Activated CD4-positive, alpha-beta T cell treated with anti-CD3 and anti-CD28 coated beads, Interleukin-2, amount 10 ng/mL, durations not matched to agents 7 days and 5 days (primary cell): ENCODE measurements at places on chromosomes 3 and 15. TPM values are rescaled to one million over a fixed set of nuclear protein-coding genes. Genes with fewer than 3 reads are reported as not detected.
A peak's percentile ranks its signal among the peaks of the same experiment; 100 is the strongest.

Gene AHSG
- total RNA-seq: not detected

Gene TMEM108
- total RNA-seq: not detected

Gene NTRK3
- total RNA-seq: not detected

Gene PPP1R14D
- total RNA-seq: not detected

Gene MAN2C1
- total RNA-seq: 205 TPM

Gene EEFSEC
- 16.6 TPM for total RNA-seq

Gene MME
- total RNA-seq: not detected

Gene LRRC31
- not detected for total RNA-seq

Gene ACAN
- total RNA-seq: not detected

Gene GABRR3
- not detected for total RNA-seq

DNA sequence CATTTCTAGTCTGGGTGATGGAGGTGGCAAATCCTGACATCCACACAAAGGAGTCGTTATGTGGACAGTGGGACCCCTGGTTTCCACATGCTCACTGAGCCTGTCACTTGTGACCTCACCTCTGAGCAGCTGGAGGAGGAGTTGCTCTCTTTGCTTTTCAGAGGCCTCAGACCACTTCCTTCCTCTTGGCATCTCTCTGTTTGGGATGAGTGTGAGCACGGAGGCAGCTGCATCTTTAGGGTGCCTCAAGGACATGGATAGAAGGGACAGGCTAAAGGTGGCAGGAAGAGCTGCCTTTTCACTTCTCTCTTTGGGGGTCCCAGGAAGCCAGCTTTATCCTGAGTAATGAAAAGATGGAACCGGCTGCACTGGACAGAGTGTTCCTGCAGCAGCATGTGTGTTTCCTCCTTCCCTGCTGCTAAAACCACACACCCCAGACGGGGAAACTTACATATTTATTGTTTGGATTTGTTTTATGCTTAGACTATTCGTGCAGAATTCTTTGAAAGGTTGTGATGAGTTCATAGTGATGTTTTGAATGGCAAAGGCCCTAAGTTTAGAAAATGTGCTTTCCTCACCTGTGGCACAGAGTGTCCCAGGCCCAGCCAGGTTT lies 31.8 kb downstream of the GPR171 start:
- peak; percentile 72 for DNase-seq

- DNase-seq: no peak
Observed at GRCh38 chr3:156527060-156527459, 27.9 kb downstream of the SSR3 start.

GRCh38 chr3:155231792-155232191 lies 61.7 kb downstream of the STRIT1 start:
- no peak for DNase-seq

GRCh38 chr15:39583596-39584265 lies 2.9 kb downstream of the THBS1 start:
- peak; percentile 35 for DNase-seq

DNA sequence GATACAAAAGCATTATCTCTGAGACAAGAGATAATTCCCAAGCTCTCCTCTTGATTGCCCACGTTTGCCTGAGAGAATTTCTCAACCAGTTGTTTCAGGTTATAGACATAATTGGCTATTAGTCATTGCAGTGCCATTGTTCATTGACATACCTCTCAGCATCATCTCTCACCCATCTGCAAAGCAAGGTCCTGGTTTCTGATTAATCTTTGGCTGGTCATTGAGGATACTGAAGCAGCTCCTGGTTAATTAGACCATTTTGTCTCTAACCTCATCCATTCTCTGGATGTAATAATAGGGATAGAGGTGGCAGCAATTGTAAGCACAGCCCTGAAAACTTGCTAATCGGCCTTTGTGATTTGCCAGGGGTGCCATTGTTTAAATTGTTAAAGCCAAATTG lies 104.2 kb downstream of the CNTN6 start:
- DNase-seq: no peak

DNA sequence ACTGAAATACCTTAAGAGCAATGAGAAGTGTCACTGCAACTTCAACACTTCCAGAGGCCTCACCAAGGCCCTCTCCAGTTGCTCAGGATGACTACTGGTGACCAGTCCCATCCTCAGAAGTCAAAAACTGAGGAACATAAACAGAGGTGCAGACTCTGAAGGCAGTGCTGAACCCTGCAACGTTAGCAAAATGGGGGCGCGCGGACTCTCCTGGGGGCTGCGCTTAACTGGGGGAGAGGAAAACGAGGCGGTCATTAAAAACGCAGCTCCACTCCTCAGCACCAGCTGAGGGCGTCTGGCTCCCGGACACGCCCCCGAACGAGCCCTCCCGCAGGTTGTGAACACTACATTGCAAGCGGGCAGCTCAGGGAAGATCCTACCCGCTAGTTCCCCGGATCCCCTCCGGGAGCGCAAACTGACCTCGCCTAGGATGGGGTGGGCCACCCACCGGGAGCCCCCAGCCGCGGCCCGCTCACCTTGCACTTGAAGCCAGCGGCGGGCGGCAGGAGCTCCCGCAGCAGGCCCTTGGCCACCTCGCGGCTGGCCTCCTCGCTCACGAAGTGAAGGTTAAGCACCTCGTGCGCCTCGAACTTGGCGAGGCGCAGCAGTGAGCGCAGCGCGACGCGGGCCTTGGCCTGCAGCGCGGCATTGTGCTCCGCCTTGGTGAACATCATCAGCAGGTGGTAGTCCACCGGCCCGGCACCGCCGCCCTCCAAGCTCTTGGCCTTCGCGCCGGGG lies 711 bp downstream of the XXYLT1 start:
- peak; percentile 51 for DNase-seq

DNA sequence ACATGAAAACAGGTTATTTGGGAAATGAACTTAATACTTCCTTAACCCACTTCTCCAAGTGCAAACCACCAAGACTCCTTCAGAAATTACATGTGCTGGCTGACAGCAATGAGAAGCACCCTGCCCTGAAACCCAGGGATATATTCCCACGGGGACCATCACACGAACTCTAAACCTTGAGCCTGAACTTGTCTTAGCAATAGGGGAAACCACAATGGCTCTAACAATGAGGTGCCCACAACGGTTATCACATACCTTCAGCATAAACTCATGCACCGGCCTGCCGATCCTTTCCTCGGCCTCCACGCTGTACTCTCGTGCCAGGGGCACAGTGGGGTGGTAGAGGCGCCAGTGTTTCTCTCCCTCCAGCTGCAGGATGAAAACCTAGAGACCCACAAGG lies 13.4 kb downstream of the RIOX2 start:
- no peak for DNase-seq

- DNase-seq: no peak
Observed at GRCh38 chr3:104437131-104437750, 929.5 kb upstream of the ALCAM start.

GRCh38 chr15:77637851-77638692 lies 5.4 kb upstream of the LINGO1 start:
- DNase-seq: no peak

DNA sequence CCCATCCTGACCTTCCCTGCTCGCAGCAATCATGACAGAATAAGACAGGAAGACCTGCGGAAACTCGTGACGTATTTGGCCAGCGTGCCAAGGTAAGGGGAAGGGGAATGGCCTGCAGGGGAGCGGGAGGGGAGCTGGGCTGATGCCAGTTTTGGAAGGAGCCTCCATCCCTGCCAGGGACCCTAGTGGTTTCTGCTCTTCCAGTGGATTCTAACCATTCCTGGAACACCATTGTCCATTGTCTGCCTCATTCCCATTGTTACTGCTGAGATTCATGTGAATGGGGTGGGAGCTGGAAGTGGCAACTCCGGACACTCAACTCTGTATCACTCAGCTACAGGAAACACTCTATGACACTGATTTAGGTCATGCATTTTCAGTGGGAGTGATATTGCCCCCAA lies 242.9 kb upstream of the ROPN1 start:
- no peak for DNase-seq

GRCh38 chr15:80755885-80756284 lies 23.3 kb upstream of the CEMIP start:
- no peak for DNase-seq

DNA sequence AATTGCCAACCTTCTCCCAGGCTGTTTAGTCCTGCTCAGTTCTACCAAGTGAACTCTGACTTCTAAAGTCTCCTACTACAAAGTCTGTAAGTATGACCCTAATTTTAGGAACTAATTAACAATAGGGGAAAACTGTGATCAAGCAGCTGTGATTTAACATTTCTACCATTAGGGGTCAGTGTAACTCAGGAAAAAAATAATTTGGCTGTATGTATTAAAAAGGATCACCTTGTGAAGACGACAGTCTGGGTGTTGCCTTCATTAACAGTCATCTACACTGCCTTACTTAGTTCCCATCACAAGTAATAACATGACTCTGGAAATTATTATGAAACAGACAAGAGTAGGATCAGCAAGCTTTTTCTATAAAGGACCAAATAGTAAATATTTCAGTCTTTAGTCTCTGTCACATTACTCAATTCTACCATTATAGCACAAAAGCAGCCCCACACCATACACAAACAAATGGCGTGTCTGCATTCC lies 4.2 kb upstream of the NPHP3 start:
- peak; percentile 8 for DNase-seq

GRCh38 chr3:127419182-127419581 lies 131.3 kb upstream of the PRR20G start:
- DNase-seq: no peak

- no peak for DNase-seq
Observed at GRCh38 chr3:159186581-159186980, 384.7 kb downstream of the MFSD1 start.

DNA sequence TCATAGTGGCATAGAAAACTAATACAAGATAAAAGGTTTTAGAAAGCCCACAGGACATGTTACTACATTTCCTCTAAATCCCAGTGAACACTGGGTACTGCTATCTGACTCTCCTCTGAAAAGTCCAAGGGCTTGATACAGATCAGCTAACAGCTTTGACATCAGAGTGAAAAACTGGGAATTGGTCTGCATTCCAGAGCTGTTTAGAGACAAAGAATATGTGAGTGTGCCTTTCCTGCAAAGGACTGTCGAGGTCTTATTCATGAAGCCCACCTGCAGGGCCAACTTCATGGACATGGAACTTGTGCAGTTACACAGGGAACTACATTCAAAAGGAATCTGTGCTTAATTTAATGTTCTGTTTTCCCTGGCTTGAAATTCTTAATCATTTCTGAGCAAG lies 5.2 kb upstream of the TMCO5A start:
- no peak for DNase-seq

DNA sequence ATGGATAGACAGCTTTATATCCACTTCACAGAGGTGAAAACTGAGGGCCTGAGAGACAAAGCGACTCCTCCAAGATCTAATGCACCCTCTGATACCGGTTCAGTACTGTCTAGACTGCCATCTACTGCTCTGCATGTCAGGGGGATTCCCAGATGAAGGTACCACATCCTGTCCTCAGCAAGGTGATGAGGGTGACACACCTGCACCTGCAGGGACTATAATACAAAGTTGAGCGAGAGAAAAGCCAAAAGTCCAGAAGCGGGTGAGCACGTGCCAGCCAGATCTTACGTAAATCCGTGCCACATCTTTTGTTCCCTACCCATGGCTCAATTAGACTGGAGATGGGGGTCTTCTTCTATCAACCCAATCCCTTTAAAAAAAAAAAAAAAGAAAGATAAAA lies 32.4 kb upstream of the HES1 start:
- peak; percentile 40 for DNase-seq

DNA sequence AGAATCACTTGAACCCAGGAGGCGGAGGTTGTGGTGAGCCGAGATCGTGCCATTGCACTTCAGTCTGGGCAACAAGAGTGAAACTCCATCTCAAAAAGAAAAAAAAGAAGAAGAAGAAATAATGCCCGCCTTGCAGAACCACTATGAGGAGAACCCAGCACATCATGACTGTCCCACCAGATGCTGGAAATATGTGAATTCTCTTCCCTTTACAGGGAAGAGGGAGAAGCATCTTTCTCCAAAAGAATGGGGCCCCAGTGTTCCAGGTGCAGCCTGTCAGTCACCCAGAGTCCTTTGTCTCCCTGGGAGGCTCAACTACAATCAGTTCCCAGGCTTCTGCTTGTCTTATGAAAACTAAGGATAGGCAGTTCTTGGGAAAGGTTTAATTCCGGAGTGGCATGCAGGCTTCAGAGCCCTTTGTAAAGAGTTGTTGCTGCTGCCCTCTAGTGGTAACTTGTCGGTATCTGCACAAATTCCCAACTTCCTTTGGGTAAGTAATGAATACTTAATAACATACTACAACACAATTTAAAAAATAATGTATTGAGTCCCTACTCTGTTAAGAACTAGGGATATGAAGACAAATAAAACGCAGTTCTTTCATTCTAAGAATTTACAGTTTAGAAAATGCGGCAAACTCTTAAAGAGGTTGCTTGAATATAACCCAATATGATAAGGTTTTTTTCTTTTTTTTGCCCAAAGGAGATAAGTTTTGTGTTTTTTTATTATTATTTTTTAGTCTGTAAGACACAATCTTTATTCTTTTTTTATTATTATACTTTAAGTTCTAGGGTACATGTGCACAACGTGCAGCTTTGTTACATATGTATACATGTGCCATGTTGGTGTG lies 18.6 kb upstream of the TICRR start:
- peak; percentile 53 for DNase-seq

- no peak for DNase-seq
Observed at GRCh38 chr15:79027532-79028410, 62.8 kb downstream of the RASGRF1 start.

GRCh38 chr15:67744331-67745072 lies 80.8 kb upstream of the SKOR1 start:
- no peak for DNase-seq

DNA sequence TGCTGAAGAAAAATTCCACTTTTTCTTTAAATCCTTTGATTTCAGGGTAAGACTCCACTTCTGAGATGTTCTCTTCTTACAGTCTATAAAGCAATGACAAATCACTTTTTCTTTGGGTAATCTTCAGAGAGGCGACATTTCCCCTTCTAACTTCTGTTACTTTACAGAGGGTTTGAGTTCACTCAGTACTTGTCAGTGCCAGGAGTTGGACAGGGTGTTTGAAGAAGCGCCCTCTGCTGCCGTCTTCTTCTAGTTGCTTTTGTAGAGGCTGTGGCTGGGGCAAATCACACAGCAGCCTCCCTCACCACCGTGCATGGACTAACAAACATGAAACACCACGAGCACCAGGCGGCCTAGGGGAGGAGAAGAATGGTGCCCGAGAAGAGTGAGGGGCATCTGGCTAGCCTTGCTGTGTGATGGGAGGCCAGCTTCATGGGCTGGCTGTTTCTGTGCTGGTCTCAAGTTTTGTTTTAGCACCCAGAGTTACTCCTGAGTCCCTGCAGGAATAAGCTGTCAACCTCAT lies at the start of gene CD80:
CD80 (minus strand) TSS at position 174 of the 523 bp plus-strand sequence. CDS start 1,886 bp downstream, outside the sequence.
- peak; percentile 78 for DNase-seq

GRCh38 chr15:88877415-88877814 lies 17.9 kb downstream of the HAPLN3 start:
- DNase-seq: no peak

GRCh38 chr3:25021816-25022215 lies 406.2 kb upstream of the RARB start:
- DNase-seq: no peak

- DNase-seq: no peak
Observed at GRCh38 chr3:118207271-118207670, 827.4 kb downstream of the IGSF11 start.

GRCh38 chr15:77800305-77800704 lies 167.6 kb upstream of the LINGO1 start:
- DNase-seq: no peak

GRCh38 chr3:5136211-5136918 lies 14.3 kb downstream of the ARL8B start:
- peak; percentile 56 for DNase-seq
